CD4-positive, alpha-beta T cell (primary cell): ENCODE measurements at places on chromosomes 4 and X.

DNA sequence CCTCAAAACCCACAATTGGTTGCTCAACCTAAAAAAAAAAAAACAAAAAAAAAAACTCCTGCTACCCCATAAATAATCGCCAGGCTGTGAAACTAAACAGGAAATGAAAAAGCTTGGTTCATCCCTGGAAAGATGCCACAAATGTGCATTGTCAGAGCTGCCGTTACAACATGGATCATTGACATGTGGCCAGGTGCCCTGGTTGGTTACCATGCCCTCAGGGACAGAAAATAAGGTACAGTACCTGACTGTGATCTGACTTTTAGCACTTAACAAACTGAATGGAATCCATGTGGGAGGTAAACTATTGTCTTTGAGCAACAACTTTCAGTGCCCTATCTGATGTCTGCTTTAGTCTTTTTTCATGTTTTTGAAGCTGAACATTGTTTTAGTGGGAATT, 118.0 kb upstream of the RPL34 start:
- no peak overlapping the region for H3K4me3 ChIP-seq
- H3K4me1 ChIP-seq = no peaks in the 10 kb centered on the region
- DNase-seq = no peak

GRCh38 chr4:69322055-69322454, 41.8 kb downstream of the UGT2B28 start:
- DNase-seq = no peak
- no peaks in the 10 kb centered on the region for H3K36me3 ChIP-seq
- no peaks in the 10 kb centered on the region for H3K27me3 ChIP-seq
- no peak overlapping the region for H3K27ac ChIP-seq
- H3K4me1 ChIP-seq = no peaks in the 10 kb centered on the region

- H3K36me3 ChIP-seq = no peaks in the 10 kb centered on the region
- H3K4me1 ChIP-seq = no peaks in the 10 kb centered on the region
- H3K4me3 ChIP-seq = no peak overlapping the region
- H3K27ac ChIP-seq = no peak overlapping the region
Measured at GRCh38 chrX:14777525-14777924, 95.3 kb downstream of the FANCB start.

- no peaks in the 10 kb centered on the region for H3K36me3 ChIP-seq
- H3K27ac ChIP-seq = no peak overlapping the region
- no peak overlapping the region for H3K4me3 ChIP-seq
- no peaks in the 10 kb centered on the region for H3K4me1 ChIP-seq
- DNase-seq = no peak
Measured at GRCh38 chr4:77493120-77493752, 112.4 kb upstream of the CXCL13 start.

DNA sequence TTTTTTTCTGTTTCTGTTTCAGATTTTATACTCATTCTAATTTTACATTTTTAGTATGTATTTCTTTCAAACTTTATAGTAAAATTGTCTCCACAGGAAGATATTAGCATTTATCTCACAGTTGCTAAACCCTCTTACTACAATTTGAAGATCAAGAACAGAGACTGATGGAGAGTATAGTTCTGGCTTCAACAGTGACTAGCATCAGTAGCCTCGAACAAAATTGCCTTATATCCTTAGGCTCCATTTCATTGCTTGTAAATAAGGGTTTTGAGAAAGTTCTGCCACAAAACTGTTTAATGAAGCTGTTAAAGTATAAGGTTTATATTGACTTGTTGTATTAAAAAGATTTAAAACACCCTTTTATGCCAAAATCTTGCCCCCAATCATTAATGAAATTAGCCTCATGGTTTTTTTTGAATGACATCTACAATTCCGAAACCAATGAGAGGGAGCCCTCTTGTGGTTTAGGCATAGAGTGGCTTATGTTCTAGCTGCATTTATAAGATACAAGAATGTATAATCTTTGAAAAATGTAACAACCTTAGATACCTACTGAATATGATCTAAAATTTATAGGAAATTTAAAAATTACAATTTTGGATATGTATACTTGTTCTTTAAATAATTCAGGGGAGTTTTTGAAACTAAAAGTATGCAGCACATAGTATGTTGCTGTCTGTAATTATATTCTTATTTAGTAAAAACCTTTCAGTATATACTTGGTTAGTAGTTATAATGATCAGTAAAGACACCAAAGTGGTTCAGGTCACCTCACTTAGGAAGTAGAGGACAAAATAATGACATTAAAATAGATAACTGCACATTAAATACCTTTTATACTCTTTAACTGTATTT, 109.8 kb upstream of the HPGD start:
- no peak for DNase-seq
- no peak overlapping the region for H3K27ac ChIP-seq
- H3K4me1 ChIP-seq = no peaks in the 10 kb centered on the region
- H3K36me3 ChIP-seq = no peaks in the 10 kb centered on the region

- DNase-seq = no peak
- no peak overlapping the region for H3K4me3 ChIP-seq
Measured at GRCh38 chr4:141124224-141124623, 9.0 kb downstream of the RNF150 start.

DNA sequence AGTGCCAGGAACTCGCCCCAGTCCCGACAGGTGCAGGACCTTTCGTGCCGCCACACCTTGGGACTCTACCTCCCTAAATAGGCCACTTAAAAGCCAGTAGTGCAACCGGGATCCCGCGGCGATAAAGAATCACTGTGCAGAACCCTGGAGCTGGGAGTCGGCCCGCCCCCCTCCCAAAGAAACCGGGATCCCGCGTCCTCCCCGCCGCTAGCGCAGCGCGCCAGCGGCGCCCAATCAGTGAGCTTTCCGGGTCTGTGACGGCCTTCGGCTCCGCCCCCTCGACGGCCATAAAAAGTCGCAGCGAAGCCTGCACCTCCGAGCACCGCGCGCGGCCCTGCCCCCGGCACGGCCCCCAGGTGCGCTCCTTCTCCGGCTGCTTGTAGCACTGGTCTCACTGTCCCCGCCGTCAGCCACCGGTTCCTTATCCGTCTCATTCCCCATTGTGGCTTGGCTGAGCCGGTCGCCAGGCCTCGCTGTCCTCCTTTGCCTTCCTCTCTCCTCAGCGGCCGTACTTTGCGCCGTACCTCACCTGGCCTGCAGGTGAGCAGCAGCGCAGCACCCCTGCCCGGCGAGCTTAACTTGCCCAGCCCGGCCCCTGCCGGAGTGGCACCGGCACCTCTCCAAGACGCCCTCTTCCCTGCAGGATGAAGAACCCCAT, at the start of gene LRAT:
Gene LRAT (plus strand): TSS at position 318 of the 658 bp plus-strand sequence. CDS start 327 bp downstream, at position 645.
- no peaks in the 10 kb centered on the region for H3K36me3 ChIP-seq
- no peak for DNase-seq
- H3K27me3 ChIP-seq = peaks cover 74% of the 10 kb centered on the region
- peak within 1 kb of the TSS; percentile 51 for H3K4me3 ChIP-seq
- peaks cover 30% of the 10 kb centered on the region for H3K4me1 ChIP-seq
- H3K27ac ChIP-seq = no peak within 1 kb of the TSS

- no peaks in the 10 kb centered on the region for H3K4me1 ChIP-seq
- H3K36me3 ChIP-seq = no peaks in the 10 kb centered on the region
- no peaks in the 10 kb centered on the region for H3K27me3 ChIP-seq
- no peak overlapping the region for H3K27ac ChIP-seq
- DNase-seq = no peak
- no peak overlapping the region for H3K4me3 ChIP-seq
Measured at GRCh38 chrX:29535212-29536162, 679.9 kb upstream of the MAGEB2 start.

- H3K36me3 ChIP-seq = no peaks in the 10 kb centered on the region
- no peak overlapping the region for H3K27ac ChIP-seq
- H3K4me3 ChIP-seq = no peak overlapping the region
- H3K27me3 ChIP-seq = no peaks in the 10 kb centered on the region
Measured at GRCh38 chr4:8278421-8279287, 9.1 kb downstream of the HTRA3 start.

- DNase-seq = no peak
- no peaks in the 10 kb centered on the region for H3K36me3 ChIP-seq
- no peaks in the 10 kb centered on the region for H3K27me3 ChIP-seq
- H3K4me3 ChIP-seq = no peak overlapping the region
- peak overlapping the region; percentile 21 for H3K27ac ChIP-seq
Measured at GRCh38 chr4:67576059-67576466, 17.5 kb downstream of the STAP1 start.

DNA sequence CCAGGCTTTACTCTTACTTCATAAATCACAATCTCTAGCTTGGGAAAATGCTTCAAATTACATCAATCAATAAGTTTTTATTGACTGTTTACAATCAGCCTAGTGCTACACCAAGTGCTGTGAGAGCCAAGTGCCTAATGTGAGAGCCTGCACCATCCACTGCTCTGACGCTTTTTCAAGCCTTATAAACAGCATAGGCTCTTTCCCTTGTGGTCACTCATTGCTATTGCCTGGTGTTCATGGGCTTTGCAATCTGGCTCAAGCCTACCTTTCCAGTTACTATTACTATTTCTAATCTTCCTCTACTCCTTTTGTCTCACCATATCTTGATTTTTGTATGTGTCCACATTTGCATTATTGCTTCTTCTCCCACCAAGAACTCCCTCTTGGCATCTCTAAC, 77.0 kb downstream of the REELD1 start:
- no peak overlapping the region for H3K27ac ChIP-seq
- H3K27me3 ChIP-seq = no peaks in the 10 kb centered on the region
- H3K4me3 ChIP-seq = no peak overlapping the region
- no peaks in the 10 kb centered on the region for H3K4me1 ChIP-seq
- peaks cover 2% of the 10 kb centered on the region for H3K36me3 ChIP-seq
- no peak for DNase-seq

DNA sequence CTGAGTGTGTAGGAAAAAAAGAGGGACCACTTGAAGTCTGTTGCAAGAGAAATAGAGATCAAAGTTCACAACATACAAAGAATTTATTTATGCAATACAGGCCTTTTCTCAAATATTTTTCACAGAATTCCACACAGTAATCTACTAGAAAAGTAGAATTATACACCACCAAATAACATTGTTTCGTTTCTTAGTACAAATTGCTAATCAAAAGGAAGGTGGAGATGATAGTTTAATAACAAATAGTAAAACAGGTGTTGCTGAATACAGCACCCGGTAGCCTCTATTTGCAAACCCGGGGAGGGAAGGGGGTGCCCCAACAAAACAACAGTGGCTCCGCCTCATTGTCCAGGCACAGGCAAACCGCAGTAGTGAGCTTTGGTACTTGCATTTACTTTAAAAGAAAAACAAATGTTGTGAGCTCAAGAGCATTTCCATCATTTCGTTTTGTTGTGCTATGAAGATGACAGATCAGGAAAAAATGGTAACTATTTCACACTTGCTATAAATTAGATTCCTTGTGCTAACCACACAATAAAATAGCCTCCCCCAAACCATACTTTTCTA, 186.4 kb downstream of the DCLK2 start:
- no peak overlapping the region for H3K27ac ChIP-seq
- H3K4me3 ChIP-seq = no peak overlapping the region

- H3K27ac ChIP-seq = no peak overlapping the region
- no peaks in the 10 kb centered on the region for H3K27me3 ChIP-seq
- no peak overlapping the region for H3K4me3 ChIP-seq
- DNase-seq = no peak
Measured at GRCh38 chr4:126973201-126973600, 659.6 kb upstream of the INTU start.

GRCh38 chr4:142874684-142875083, 28.6 kb upstream of the INPP4B start:
- H3K27ac ChIP-seq = no peak overlapping the region
- no peak for DNase-seq
- H3K27me3 ChIP-seq = no peaks in the 10 kb centered on the region
- no peak overlapping the region for H3K4me3 ChIP-seq
- no peaks in the 10 kb centered on the region for H3K36me3 ChIP-seq

DNA sequence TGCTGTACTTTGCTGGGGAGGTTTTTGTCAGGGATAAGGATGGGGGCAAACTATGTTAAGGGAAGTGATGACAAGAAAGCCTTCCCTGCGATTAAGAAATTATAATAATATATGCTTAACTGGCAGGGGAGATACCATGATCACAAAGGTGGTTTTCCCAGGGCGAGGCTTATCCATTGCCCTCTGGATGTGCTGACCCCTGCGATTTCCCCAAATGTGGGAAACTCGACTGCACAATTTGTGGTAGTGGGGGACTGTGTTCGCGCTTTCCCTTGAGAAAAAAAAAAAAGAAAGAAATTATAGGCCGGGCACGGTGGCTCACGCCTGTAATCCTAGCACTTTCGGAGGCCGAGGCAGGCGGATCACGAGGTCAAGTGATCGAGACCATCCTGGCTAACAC, 24.5 kb downstream of the SLC25A43 start:
- H3K36me3 ChIP-seq = no peaks in the 10 kb centered on the region
- no peaks in the 10 kb centered on the region for H3K27me3 ChIP-seq
- peaks cover 4% of the 10 kb centered on the region for H3K4me1 ChIP-seq
- H3K27ac ChIP-seq = no peak overlapping the region

DNA sequence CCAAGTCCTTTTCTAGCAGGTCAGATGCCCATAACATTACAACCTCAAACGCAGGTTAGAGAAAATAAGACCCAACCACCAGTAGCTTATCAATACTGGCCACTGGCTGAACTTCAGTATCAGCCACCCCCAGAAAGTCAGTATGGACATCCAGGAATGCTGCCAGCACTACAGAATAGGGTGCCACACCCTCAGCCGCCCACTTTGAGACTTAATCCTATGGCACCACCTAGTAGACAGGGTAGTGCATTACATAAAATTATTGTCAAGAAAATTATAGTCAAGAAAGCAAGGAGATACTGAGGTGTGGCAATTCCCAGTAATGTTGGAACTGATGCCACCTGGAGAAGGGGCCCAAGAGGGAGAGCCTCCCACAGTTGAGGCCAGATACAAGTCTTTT, 19.9 kb upstream of the TRIM61 start:
- H3K27ac ChIP-seq = no peak overlapping the region
- H3K27me3 ChIP-seq = no peaks in the 10 kb centered on the region
- H3K4me3 ChIP-seq = no peak overlapping the region
- H3K4me1 ChIP-seq = no peaks in the 10 kb centered on the region
- H3K36me3 ChIP-seq = no peaks in the 10 kb centered on the region
- DNase-seq = no peak

- no peak for DNase-seq
- H3K4me1 ChIP-seq = peaks cover 35% of the 10 kb centered on the region
- no peaks in the 10 kb centered on the region for H3K36me3 ChIP-seq
- H3K27me3 ChIP-seq = no peaks in the 10 kb centered on the region
Measured at GRCh38 chr4:148061795-148062194, 329.9 kb downstream of the ARHGAP10 start.

GRCh38 chr4:40840255-40840984, 90.7 kb downstream of the NSUN7 start:
- H3K4me1 ChIP-seq = no peaks in the 10 kb centered on the region
- no peak overlapping the region for H3K4me3 ChIP-seq
- no peaks in the 10 kb centered on the region for H3K36me3 ChIP-seq
- no peak overlapping the region for H3K27ac ChIP-seq
- no peaks in the 10 kb centered on the region for H3K27me3 ChIP-seq

GRCh38 chrX:132591719-132592275, 103.0 kb upstream of the MBNL3 start:
- no peaks in the 10 kb centered on the region for H3K27me3 ChIP-seq
- no peak for DNase-seq
- no peak overlapping the region for H3K27ac ChIP-seq

- peaks cover 3% of the 10 kb centered on the region for H3K27me3 ChIP-seq
- DNase-seq = no peak
- H3K36me3 ChIP-seq = no peaks in the 10 kb centered on the region
- no peak overlapping the region for H3K27ac ChIP-seq
- no peak overlapping the region for H3K4me3 ChIP-seq
Measured at GRCh38 chr4:3707423-3708102, 58.6 kb upstream of the ADRA2C start.
